Liver (tissue), 10 donors: ENCODE measurements at places on chromosomes 7 and 10. TPM values are rescaled to one million over a fixed set of nuclear protein-coding genes. Genes with fewer than 3 reads are reported as not detected.
A peak's percentile ranks its signal among the peaks of the same experiment; 100 is the strongest.

- no peaks in the 10 kb centered on the region for H3K27me3 ChIP-seq
- no peaks in the 10 kb centered on the region for H3K4me1 ChIP-seq
- no peak overlapping the region for H3K4me3 ChIP-seq
- no peak for DNase-seq
- H3K36me3 ChIP-seq: no peaks in the 10 kb centered on the region
- no peak overlapping the region for H3K27ac ChIP-seq
Observed at GRCh38 chr7:128210590-128211570, 30.2 kb upstream of the LEP start.

DNA sequence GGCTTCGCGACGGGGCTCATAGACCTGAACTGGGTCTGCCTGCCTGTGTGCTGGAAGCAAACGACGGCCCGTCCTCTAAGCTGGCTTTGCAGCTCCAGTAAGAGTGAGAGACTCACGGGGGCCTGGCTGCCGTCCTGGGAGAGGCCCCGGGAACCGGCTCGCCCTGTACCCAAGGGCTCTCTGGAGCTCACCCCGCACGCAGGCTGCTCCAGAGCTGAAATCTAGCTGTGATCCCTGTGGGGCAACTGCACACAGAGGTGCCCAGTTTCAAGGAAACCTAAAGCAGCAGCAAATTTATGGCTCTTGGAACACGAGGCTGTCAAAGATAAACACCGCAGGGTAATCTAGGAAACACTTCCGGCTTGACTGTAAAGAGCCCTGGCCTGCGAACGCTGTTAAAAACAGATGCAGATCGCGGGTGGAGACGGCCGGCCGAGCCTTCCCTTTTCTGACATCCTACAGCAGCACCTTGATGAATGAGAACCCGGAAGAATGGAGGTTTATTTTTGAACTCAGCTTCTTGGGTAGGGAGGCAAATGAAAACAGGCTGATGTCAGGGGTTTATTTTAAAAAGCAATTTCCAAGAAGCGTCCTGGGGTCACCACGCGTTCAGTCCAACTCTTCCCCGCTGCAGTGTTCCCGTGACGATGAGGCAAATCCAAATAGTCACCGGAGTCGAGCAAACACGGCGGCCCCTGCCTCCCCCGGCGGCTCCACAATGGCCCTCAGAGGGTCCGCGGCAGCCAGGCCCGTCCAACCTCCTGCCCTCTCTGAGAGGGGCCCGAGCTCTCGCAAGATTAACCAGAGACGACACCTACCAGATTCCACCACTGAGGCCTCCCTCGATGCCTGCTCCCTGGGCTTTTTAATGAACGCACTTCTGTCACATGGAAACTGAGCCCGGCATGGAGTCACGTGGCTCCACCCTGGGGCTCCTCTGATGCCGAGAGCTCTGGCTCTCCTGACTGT lies 29.6 kb downstream of the AMZ1 start:
- H3K27me3 ChIP-seq: no peaks in the 10 kb centered on the region
- H3K4me1 ChIP-seq: no peaks in the 10 kb centered on the region
- H3K4me3 ChIP-seq: no peak overlapping the region
- peak overlapping the region; percentile 37 for H3K27ac ChIP-seq

DNA sequence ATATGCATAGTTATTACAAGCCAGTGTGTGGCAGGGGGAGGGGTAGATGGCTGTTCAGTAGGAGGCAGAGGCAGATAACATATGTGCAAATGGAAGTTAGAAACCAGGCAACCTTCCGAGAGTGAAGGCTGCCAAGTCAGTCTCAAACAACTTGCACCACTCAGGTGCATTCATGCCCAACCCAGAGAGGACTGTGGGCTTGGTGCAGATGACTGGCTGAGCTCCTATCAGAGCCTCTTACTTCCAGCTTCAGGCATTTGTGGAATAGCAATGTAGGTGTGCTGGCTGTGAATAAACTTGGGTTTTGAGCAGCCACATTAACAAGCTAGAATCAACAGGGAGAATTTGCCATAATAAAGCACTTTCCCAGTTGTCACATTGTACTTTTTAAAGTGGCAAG lies 789.8 kb downstream of the PHTF2 start:
- no peak overlapping the region for H3K27ac ChIP-seq
- H3K27me3 ChIP-seq: no peaks in the 10 kb centered on the region
- H3K4me1 ChIP-seq: no peaks in the 10 kb centered on the region
- DNase-seq: no peak
- no peaks in the 10 kb centered on the region for H3K36me3 ChIP-seq

DNA sequence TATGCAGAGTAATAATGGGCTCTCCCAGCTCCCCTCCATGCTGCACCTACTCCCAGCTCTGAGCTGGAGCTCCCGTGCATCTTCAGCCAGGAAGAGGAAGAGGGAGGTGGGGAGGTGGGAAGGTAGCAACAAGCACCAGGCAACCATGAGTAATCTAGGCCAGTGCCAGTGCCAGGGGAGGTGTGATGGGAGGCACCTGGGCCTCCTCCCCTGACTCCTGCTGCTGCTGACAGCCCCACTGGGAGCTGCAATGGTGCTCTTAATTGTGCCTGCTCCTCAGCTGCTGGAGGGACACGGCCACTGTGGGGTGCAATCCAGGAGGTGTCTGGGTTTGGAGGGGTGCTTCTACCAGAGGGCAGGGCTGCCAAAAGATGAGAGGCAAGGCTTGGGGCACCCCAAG lies 243.0 kb downstream of the PLXNA4 start:
- DNase-seq: no peak
- H3K4me1 ChIP-seq: peaks cover 13% of the 10 kb centered on the region
- no peak overlapping the region for H3K27ac ChIP-seq

- no peaks in the 10 kb centered on the region for H3K27me3 ChIP-seq
- no peaks in the 10 kb centered on the region for H3K4me1 ChIP-seq
- no peak for DNase-seq
- no peaks in the 10 kb centered on the region for H3K36me3 ChIP-seq
- no peak overlapping the region for H3K27ac ChIP-seq
Observed at GRCh38 chr7:148212731-148213130, 377.8 kb upstream of the C7orf33 start.

- peak overlapping the region; percentile 53 for H3K27ac ChIP-seq
- H3K27me3 ChIP-seq: no peaks in the 10 kb centered on the region
- no peak overlapping the region for H3K4me3 ChIP-seq
- peaks cover 4% of the 10 kb centered on the region for H3K4me1 ChIP-seq
- no peak for DNase-seq
Observed at GRCh38 chr10:24427678-24428409, 218.9 kb downstream of the KIAA1217 start.

GRCh38 chr10:6507311-6507710 lies 72.8 kb downstream of the PRKCQ start:
- no peak overlapping the region for H3K27ac ChIP-seq
- no peaks in the 10 kb centered on the region for H3K27me3 ChIP-seq
- H3K36me3 ChIP-seq: no peaks in the 10 kb centered on the region
- H3K4me3 ChIP-seq: no peak overlapping the region
- DNase-seq: no peak
- H3K4me1 ChIP-seq: no peaks in the 10 kb centered on the region

DNA sequence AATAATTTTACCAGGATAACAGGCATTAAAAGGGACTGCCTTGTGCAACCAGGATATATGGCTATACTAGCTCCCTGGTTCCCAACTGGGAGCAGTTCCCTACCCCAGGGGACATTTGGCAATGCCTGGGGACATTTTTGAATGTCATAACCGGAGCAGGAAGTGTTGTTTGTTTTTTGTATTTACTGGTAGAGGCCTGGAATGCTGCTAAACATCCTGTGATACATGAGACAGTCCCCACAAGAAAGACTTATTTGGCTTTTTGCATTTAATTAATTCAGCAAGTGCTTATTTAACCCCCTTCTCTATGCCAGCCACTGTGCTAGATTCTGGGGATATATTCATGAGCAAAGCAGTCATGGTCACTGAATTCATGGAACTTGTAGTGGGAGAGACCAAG lies 181.2 kb downstream of the BBS9 start:
- H3K4me1 ChIP-seq: no peaks in the 10 kb centered on the region
- no peak for DNase-seq
- H3K27me3 ChIP-seq: no peaks in the 10 kb centered on the region
- H3K36me3 ChIP-seq: no peaks in the 10 kb centered on the region
- no peak overlapping the region for H3K4me3 ChIP-seq

DNA sequence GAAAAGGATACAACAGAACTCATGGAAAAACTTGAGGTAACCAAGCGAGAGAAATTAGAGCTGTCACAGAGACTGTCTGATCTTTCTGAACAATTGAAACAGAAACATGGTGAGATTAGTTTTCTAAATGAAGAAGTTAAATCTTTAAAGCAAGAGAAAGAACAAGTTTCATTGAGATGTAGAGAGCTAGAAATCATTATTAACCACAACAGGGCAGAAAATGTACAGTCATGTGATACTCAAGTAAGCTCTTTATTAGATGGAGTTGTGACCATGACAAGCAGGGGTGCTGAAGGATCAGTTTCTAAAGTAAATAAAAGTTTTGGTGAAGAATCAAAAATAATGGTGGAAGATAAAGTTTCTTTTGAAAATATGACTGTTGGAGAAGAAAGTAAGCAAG lies 62.1 kb downstream of the AKAP9 start:
- no peak overlapping the region for H3K4me3 ChIP-seq
- no peaks in the 10 kb centered on the region for H3K27me3 ChIP-seq
- H3K4me1 ChIP-seq: no peaks in the 10 kb centered on the region
- no peak for DNase-seq

GRCh38 chr7:21353388-21353780 lies 74.5 kb upstream of the SP4 start:
- DNase-seq: no peak
- no peak overlapping the region for H3K27ac ChIP-seq
- H3K4me3 ChIP-seq: no peak overlapping the region
- no peaks in the 10 kb centered on the region for H3K4me1 ChIP-seq
- no peaks in the 10 kb centered on the region for H3K36me3 ChIP-seq

GRCh38 chr7:91310830-91311460 lies 46.7 kb downstream of the FZD1 start:
- DNase-seq: no peak
- no peaks in the 10 kb centered on the region for H3K27me3 ChIP-seq
- H3K4me1 ChIP-seq: no peaks in the 10 kb centered on the region
- H3K4me3 ChIP-seq: no peak overlapping the region
- H3K36me3 ChIP-seq: no peaks in the 10 kb centered on the region
- H3K27ac ChIP-seq: no peak overlapping the region

GRCh38 chr7:24365606-24366005 lies 81.6 kb downstream of the NPY start:
- no peaks in the 10 kb centered on the region for H3K27me3 ChIP-seq
- no peaks in the 10 kb centered on the region for H3K4me1 ChIP-seq
- no peak overlapping the region for H3K27ac ChIP-seq

DNA sequence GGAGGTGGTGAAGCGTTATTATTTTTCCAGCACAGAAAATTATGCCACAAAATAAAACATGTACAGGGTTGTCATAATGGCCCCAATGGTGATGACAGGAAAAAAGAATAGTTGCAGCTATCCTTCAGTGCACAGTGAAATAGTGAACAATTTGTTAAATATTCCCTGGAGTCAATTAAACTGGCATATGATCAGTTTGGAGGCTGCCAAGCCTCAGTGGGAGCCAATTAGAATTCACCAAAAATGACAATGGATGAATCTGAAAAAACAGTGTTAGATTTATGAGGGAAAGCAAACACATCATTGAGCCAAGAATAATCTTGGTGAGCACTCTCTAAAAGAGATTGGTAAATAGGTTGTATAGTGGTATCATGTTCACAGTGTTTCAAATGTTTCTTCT lies 146.3 kb downstream of the OTUD1 start:
- no peak for DNase-seq
- H3K27me3 ChIP-seq: no peaks in the 10 kb centered on the region
- H3K4me3 ChIP-seq: no peak overlapping the region
- no peaks in the 10 kb centered on the region for H3K36me3 ChIP-seq

GRCh38 chr10:69090685-69091084 lies 2.8 kb downstream of the SRGN start:
- H3K4me3 ChIP-seq: no peak overlapping the region
- H3K4me1 ChIP-seq: no peaks in the 10 kb centered on the region
- no peaks in the 10 kb centered on the region for H3K27me3 ChIP-seq
- H3K27ac ChIP-seq: peak overlapping the region; percentile 84
- H3K36me3 ChIP-seq: no peaks in the 10 kb centered on the region

- DNase-seq: no peak
- H3K4me1 ChIP-seq: peaks cover 39% of the 10 kb centered on the region
- H3K27me3 ChIP-seq: no peaks in the 10 kb centered on the region
- H3K27ac ChIP-seq: peak overlapping the region; percentile 73
- peak overlapping the region; percentile 37 for H3K4me3 ChIP-seq
Observed at GRCh38 chr7:139731802-139732470, 45.9 kb downstream of the HIPK2 start.

DNA sequence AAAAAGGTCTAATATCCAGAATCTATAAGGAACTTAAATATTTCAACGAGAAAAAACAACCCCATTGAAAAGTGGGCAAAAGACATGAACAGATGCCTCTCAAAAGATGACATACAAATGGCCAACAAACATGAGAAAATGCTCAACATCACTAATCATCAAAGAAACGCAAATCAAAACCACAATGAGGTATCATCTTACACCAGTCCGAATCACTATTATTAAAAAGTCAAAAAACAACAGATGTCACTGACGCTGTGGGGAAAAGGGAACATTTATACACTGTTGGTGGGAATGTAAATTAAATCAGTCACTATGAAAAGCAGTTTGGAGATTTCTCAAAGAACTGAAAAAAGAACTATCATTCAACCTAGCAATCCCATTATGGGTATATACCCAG lies 6.0 kb downstream of the VWDE start:
- no peak for DNase-seq
- H3K27ac ChIP-seq: no peak overlapping the region
- H3K27me3 ChIP-seq: no peaks in the 10 kb centered on the region
- no peak overlapping the region for H3K4me3 ChIP-seq
- no peaks in the 10 kb centered on the region for H3K36me3 ChIP-seq

DNA sequence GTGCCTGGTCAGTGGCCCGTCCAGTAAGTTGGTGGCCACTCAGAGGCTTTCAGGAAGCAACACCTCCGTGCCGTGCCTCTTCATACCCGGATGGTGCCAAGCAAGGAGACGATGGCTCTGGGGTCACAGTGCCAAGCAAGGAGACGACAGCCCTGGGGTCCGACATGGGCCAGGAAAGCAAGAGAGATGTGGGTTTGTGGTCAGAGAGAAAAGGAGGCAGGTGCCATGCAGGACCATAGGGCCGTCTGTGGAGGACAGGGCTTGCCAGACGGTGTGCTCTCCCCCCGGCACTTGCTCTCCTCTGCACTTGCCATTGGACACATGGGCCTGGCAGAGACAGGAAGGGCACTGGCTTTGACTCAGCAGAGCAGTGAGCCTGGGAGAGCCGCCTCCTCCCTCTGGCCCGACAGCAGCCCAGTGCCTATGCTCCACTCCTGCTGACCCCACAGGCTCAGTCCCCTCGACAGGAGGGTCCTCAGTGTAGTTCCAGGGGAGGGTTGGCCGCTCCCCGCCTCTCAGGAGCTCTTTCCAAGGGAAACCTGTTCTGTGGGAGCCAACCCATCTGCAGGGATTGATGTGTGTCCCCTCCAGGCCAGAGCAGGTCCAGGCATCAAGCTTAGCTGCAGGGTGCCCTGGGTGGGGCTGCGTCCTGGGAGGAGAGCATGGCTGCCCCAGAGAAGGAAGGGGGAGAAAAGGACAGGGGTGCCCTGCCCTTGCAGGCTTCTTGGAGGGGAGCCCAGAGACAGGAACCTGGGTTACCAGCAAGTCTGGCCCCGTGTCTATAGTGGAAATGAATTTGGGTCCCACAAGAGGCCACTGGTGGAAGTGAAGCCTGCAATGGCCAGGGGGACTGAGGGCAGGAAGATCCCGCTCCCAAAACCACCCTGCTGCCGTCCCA lies 7.6 kb upstream of the CALML5 start:
- H3K4me3 ChIP-seq: no peak overlapping the region
- no peaks in the 10 kb centered on the region for H3K36me3 ChIP-seq

The AKR1C8 gene
- total RNA-seq: not detected

The ANKRD30A gene
- not detected for total RNA-seq

The EPDR1 gene
- total RNA-seq: 10.4 TPM

The HABP2 gene
- 247 TPM for total RNA-seq

The ZNF438 gene
- total RNA-seq: 2.3 TPM

The SFTPA1 gene
- not detected for total RNA-seq

The WNT16 gene
- total RNA-seq: not detected

The CFAP69 gene
- total RNA-seq: 4.0 TPM

The OR9A2 gene
- not detected for total RNA-seq
